ENCODE measurements at places on chromosomes 4 and X.

GRCh38 chrX:2614911-2615310 lies 76.2 kb upstream of the CD99 start:
- DNase-seq = no peak

GRCh38 chrX:79506001-79506400 lies 138.9 kb upstream of the ITM2A start:
- DNase-seq = no peak

GRCh38 chrX:154873329-154873728 lies 12.8 kb upstream of the F8A1 start:
- DNase-seq = no peak

DNA sequence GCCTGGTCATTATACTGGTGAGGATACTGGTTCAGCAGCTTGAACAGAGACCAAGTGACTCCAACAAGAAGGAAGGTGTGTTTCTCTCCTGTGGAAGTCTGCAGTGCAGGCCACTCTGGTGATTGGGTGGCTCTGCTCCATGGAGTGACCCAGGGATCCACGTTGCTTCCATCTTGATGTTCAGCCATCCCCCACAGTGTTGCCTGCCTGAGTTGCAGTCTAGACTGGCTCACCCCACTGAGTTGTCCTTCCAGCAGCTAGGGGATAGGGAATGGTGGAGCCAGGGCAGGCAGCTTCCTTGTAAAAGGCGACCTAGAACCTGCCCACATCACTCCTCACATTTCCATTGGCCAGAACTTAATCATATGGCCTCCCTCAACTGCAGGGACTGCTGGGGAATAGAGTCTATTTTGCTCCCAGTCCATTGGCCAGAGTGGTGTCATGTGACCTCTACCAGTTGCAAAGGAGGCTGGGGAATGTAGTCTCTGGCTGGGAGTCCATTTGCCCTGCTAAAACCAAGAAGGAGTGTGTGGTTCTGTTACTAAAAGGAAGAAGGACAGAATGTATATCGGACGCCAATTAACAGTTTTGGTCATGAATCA lies 8.0 kb downstream of the MAN2B2 start:
- no peak for DNase-seq

DNA sequence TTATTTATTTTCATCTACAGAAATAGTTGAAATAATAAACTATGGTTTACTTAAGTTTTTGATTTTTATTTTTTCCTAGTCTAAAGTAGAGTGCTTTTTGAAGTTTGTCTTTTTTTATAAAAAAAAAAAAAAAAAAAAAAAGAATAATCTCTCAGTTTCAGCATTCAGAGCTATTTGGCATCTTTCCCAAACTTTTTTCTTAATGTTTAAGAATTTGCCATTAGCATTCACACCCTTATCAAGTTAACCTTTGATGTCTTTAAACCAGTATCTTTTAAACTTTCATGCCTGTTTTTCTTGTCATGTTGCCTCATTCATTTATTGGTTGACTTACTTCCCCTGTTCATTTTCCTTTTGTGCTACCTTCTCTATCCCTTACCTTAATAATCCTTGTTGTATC lies 60.9 kb upstream of the FHDC1 start:
- DNase-seq = no peak

DNA sequence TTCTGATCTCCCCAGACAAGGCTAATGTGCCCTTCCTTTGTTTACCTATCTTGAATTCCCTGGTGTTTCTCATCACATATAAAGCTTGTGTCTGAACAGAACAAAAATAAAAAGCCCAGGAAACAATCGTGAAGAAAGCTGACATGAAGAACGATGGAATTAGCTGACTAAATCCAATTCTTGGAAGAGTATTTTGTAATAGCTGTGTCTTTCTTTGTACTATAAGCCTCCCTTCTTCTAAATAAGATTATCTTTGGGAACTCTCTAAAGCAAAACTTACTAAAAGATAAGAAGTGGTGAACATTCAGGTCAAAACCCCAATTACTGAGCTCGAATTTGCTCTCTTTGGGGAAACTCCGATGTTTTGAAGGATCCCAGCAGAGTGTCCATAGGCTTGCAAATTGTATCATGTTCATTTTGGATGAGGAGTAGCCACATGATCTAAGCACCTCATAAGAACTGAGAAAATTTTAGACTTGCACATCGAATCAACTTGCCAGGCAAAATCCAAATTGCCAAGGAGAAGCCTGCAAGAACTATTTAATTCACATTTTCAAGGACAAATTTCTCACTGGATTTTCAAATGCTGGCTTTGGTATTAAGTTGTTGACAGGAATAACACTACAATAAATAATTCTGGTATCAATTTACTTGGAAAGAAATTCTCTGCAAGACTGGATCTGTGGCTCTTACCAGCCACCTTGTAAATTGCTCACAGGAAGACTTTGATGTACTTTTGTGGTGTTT lies 106.2 kb downstream of the LNX1 start:
- DNase-seq = no peak

GRCh38 chr4:141435446-141436225 lies 200.7 kb upstream of the IL15 start:
- no peak for DNase-seq

- DNase-seq = no peak
These were observed 2360.1 kb downstream of the PCDH7 start for GRCh38 chr4:33080275-33080674.
